ENCODE measurements at places on chromosomes 2 and 18.

DNA sequence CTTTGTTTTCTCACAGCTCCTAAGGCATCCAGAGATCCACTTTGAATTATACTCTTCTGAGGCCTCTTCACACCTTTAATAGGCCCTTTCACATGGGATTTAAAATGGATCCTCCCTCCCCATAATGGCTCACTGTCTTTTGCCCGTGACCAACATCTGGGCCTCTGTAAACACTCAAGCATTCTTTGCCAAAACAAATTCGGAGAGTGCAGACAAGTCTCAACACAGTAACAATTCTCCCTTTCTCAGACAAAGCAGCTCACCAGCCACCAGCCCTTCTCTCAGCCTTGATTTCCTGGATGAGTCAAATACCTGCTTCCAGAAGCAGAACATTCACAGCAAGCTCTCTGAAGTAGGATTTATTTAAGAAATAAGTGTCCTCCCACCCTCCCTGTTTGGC is 14.0 kb upstream of the IMP4 start:
- H3K36me3 ChIP-seq, result no peaks in the 10 kb centered on the region
- no peaks in the 10 kb centered on the region for H3K4me1 ChIP-seq
- H3K27ac ChIP-seq, result no peak overlapping the region
- no peak overlapping the region for H3K4me3 ChIP-seq

DNA sequence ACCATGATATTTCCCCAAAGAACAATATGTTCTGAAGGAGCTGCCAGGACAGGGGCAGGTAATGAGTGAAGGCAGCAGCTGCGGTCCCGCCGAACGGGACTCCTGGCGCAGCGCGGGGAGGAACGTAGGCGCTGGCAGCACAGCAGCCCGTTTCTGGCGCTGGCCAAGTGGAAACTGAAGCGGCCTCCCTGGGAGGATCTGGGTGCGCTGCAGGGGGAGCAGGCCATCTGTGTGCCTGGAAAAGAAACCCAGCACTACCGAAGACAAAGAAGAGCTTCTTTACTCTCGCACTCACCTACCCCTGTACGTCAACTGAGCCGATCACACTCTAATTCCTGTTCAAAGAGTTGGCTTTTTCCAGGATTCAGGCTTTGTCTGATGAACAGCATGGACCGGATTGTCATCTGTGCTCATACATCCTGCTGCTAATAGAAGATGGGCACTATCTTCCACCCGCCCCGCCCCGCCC is 11.8 kb downstream of the G6PC2 start:
- no peaks in the 10 kb centered on the region for H3K4me1 ChIP-seq
- no peak overlapping the region for H3K4me3 ChIP-seq
- H3K36me3 ChIP-seq, result no peaks in the 10 kb centered on the region
- no peak for DNase-seq

GRCh38 chr2:74462054-74462785 is 3.0 kb downstream of the MOGS start:
- no peaks in the 10 kb centered on the region for H3K27me3 ChIP-seq
- peaks cover 8% of the 10 kb centered on the region for H3K4me1 ChIP-seq
- no peak overlapping the region for H3K4me3 ChIP-seq
- H3K27ac ChIP-seq, result no peak overlapping the region
- no peak for DNase-seq
- peaks cover 5% of the 10 kb centered on the region for H3K36me3 ChIP-seq

DNA sequence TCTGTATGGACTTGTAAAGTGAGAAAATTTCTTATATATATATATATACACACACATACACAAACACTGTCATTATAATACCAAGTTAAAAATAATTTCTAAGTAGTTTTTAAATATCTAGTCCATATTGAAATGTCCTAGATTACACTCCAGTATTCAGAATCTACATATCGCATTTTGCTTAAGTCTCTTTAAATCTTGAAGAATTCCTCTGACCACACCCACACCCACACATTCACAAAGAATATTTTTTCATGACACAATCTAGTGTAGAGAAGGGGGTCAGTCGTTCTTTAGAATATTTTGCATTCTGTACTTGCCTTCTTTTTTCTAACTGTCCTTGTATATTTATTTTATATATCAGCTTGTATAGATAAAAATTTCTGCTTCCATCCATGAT is 509.7 kb downstream of the CCDC85A start:
- no peaks in the 10 kb centered on the region for H3K27me3 ChIP-seq
- H3K4me3 ChIP-seq, result no peak overlapping the region
- DNase-seq, result no peak
- no peaks in the 10 kb centered on the region for H3K36me3 ChIP-seq
- no peaks in the 10 kb centered on the region for H3K4me1 ChIP-seq

- no peaks in the 10 kb centered on the region for H3K4me1 ChIP-seq
- DNase-seq, result no peak
- H3K36me3 ChIP-seq, result peaks cover 6% of the 10 kb centered on the region
- no peaks in the 10 kb centered on the region for H3K27me3 ChIP-seq
- H3K27ac ChIP-seq, result no peak overlapping the region
- H3K4me3 ChIP-seq, result no peak overlapping the region
These were observed 37.7 kb downstream of the CD302 start for GRCh38 chr2:159760326-159760725.

DNA sequence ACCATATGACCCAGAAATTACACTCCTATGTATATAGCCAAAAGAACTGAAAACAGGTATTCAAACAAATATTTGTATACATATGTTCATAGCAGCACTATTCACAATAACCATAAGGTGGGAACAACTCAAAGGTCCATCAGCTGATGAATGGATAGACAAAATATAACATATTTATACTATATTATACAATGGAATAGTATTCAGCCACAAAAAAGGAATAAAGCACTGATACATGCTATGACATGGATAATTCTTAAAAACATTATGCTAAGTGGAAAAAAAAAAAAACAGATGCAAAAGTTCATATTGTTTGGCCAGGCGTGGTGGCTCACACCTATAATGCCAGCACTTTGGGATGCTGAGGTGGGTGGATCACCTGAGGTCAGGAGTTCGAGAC is 52.0 kb downstream of the SLC25A12 start:
- no peak for DNase-seq
- H3K4me3 ChIP-seq, result no peak overlapping the region
- no peak overlapping the region for H3K27ac ChIP-seq
- no peaks in the 10 kb centered on the region for H3K27me3 ChIP-seq
- no peaks in the 10 kb centered on the region for H3K4me1 ChIP-seq

DNA sequence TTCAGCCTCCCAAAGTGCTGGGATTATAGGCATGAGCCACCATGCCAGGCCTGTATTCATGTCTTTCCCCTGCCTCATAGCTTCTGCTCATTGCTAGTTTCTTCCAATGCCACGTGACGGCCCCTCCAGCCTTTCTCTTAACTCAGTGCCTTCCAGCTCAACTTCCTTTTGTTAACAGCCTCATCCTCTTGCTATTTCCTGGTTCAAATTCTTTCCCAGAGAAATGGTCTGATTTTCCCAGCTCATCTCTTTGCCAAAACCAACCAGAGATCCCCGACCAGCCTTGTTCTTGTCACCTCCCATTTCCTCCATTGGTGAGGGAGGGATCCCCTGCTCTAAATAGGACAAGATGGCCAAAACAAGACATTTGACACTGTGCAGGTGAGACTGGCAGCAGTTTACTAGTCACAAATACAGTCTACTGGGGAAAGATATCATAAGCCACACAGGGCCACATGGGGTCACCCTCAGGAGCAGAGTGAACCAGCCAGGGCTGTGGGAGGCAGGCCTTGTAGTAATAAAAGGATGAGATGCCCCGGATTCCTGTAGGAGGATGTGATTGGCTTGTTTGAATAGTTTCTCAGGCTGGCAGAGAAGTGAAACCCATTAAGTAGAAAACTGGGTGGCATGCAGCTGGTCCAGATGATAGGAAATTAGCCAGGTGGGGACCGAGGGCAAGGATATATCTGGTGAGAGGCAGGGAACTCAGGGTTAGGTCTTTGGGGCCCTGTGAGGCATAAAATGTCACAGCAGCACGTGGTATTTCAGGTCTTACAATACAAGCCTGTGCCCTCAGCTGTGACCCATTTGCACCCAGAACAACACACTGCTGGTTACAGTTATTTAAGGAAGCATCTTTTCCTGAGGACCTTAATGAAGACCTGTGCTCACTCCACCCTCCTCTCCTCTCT is 6.4 kb downstream of the CD207 start:
- H3K36me3 ChIP-seq, result no peaks in the 10 kb centered on the region
- no peak for DNase-seq
- no peak overlapping the region for H3K4me3 ChIP-seq
- no peaks in the 10 kb centered on the region for H3K27me3 ChIP-seq
- H3K27ac ChIP-seq, result no peak overlapping the region

- no peak for DNase-seq
- no peaks in the 10 kb centered on the region for H3K27me3 ChIP-seq
- no peak overlapping the region for H3K27ac ChIP-seq
- H3K4me3 ChIP-seq, result no peak overlapping the region
- H3K36me3 ChIP-seq, result no peaks in the 10 kb centered on the region
- no peaks in the 10 kb centered on the region for H3K4me1 ChIP-seq
These were observed 91.1 kb downstream of the DTNB start for GRCh38 chr2:25582077-25582830.

DNA sequence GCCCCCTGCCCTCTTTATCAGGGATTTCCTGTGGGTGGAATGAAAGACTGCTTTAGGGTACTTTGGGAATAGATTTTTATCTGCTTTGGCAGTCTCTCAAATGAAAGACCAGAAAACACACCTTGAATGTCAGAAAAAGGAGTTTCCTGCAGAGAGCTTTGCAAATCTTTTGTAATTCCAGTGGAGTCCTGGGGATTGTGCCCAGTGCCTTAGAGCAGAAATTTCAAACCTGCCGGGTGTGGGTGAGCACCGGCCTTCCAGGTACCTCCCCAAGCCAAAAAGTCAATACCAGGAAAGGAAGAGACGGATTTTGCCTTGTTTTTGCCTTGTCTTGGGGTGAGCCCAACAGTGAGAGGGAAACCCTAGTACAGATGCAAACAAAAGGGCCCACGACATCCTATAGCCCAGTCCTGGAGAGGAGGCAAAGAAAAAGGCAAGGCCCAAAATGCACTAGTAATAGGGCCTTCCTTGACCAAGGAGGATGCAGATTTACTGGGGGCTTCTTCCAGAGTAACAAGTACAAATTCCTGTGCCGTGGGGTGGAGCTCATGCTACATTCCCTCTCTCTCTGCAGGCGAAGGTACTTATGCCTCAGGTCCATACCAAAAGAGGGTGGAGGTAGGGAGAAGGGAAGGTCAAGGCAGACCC is 36.4 kb downstream of the FOXI3 start:
- no peaks in the 10 kb centered on the region for H3K27me3 ChIP-seq
- no peak overlapping the region for H3K4me3 ChIP-seq
- H3K4me1 ChIP-seq, result no peaks in the 10 kb centered on the region
- H3K27ac ChIP-seq, result no peak overlapping the region
- DNase-seq, result no peak

DNA sequence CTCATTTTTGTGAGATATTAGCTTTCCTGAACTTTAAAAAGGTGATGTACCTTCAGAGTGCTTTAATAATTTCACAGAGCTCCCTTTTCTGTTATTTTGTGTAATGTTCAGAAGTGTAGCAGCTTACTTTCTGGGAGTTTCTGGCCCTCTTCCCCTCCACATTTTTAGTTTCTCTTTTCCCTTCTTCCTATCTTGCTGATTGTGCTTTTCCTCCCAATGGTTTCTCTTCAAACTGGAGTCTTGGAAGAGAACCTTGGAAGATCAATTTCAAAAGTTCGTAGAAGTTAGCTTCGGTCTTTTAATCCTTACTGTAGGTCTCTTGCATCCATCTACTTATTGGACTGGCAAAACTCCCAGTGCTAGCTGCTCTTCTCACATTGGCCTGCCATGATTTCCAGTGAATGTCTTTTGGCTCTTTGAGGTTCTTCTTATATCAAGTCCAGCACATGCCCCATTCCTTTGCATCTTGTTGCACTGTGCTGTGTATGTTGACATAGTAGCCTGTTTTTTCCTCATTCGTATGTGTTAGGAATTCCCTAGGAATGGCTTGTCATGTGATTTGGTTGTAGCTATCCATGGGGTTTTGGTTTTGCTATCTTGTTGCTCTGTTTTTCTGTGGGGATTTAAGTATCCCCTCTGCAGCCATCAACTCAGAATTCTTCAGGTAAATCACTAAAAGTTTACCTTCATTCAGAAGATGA is 7.8 kb downstream of the CCNT2 start:
- no peaks in the 10 kb centered on the region for H3K27me3 ChIP-seq
- DNase-seq, result no peak
- H3K36me3 ChIP-seq, result no peaks in the 10 kb centered on the region
- no peak overlapping the region for H3K27ac ChIP-seq
- H3K4me3 ChIP-seq, result no peak overlapping the region

DNA sequence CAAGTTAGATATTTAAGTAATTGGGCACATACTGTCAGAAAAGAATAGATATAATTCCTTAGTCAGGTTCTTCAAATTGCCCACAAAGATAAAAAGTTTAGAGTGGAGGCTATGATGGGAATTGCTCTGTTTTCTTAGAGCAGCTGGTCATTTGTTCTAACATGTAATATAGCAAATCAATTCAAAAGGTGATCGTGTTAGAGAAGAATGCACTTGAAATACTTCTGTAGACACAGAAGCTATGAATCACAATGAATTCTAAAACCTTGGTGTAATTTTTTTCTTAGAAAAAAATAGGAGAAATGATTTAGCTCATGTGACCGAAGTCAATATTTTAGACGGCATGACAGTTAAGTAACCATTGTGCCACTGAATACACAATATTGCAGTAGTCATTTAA is 918.1 kb upstream of the LRATD1 start:
- H3K27ac ChIP-seq, result no peak overlapping the region
- no peaks in the 10 kb centered on the region for H3K27me3 ChIP-seq
- H3K36me3 ChIP-seq, result no peaks in the 10 kb centered on the region
- no peak for DNase-seq
- H3K4me3 ChIP-seq, result no peak overlapping the region
- H3K4me1 ChIP-seq, result no peaks in the 10 kb centered on the region

DNA sequence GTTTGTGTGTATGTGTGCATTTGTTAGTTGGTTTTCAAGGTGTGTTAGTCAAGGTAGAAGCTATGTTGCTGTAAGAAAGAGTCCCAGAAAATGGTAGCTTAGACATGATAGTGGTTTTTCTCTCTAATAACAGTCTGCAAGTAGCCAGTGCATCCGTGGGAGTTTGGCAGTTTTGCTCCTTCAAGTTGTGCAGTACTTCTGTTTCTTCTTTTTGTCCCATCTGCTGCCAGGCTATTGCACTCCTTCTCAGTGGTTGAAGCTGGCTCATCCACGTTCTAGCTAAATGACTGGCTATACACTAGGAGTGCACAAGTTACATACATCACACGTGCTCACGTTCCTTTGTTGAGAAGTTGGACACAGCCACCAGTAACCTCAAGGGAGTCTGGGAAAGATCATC is 134.7 kb downstream of the ASXL3 start:
- DNase-seq, result no peak
- H3K4me3 ChIP-seq, result no peak overlapping the region
- H3K27me3 ChIP-seq, result no peaks in the 10 kb centered on the region
- H3K27ac ChIP-seq, result no peak overlapping the region

DNA sequence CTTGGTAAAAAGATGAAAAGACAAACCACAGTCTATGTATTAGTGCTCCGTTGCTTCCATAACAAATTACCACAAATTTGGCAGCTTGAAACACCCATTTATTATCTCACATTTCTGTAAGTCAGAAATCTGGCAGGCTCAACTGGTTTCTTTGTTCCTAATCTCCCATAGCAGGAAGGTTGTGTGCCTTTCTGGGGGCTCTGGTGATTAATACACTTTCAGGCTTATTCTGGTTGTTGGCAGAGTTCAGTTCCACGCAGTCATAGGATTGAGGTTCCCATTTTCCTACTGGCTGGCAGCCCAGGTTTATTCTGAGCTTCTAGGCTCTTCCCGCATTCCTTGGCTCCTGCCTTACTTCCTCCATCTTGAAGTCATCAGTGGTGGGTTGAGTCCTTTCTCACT is 189.3 kb downstream of the ANAPC1 start:
- H3K4me3 ChIP-seq, result no peak overlapping the region
- H3K27me3 ChIP-seq, result no peaks in the 10 kb centered on the region
- no peaks in the 10 kb centered on the region for H3K4me1 ChIP-seq
- DNase-seq, result no peak
- no peaks in the 10 kb centered on the region for H3K36me3 ChIP-seq
- no peak overlapping the region for H3K27ac ChIP-seq
